ENCODE measurements at places on chromosomes 12 and 14. TPM values are rescaled to one million over a fixed set of nuclear protein-coding genes. Genes with fewer than 3 reads are reported as not detected.

The KRT72 gene
- not detected for total RNA-seq

The DYRK2 gene
- total RNA-seq = 21.9 TPM

The PTGER2 gene
- 3.2 TPM for total RNA-seq

The AMDHD1 gene
- not detected for total RNA-seq

The FAM222A gene
- total RNA-seq = 2.1 TPM

The PLA2G1B gene
- total RNA-seq = not detected

The AQP6 gene
- total RNA-seq = not detected

The ETNK1 gene
- 19.1 TPM for total RNA-seq

The PMEL gene
- total RNA-seq = 0.47 TPM

The BMAL2 gene
- 0.70 TPM for total RNA-seq

The SLCO1B3 gene
- total RNA-seq = not detected

The ADAM21 gene
- under 0.01 TPM for total RNA-seq

The NPAS3 gene
- total RNA-seq = 0.51 TPM

The LRTM2 gene
- total RNA-seq = not detected

The FOXG1 gene
- not detected for total RNA-seq

The NYNRIN gene
- total RNA-seq = 24.0 TPM

The ASCL1 gene
- total RNA-seq = not detected

The SCNN1A gene
- total RNA-seq = 9.4 TPM
